ENCODE measurements at places on chromosomes 1 and 21.

- DNase-seq = no peak
Observed at GRCh38 chr21:14567331-14568279, 21.5 kb upstream of the SAMSN1 start.

DNA sequence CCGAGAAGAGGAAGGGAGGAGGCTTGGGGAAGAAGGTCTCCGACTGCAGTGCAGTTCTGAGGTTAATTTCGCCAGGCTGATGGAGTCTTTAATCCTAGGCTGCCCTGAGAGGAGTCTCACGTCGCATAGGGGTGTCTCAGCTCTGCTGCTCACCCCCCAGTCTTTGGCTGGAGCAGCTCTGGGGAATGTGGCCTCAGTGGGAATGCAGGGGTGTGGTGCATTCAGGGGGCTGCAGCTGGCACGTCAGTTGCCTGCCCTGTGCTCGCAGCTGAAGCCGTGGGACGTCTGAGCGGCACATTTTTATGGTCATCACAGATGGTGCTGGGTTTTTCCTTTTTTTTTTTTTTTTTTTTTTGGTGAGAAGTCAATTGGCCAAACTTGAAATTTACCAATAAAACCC lies 38.2 kb downstream of the ACTN2 start:
- no peak for DNase-seq

DNA sequence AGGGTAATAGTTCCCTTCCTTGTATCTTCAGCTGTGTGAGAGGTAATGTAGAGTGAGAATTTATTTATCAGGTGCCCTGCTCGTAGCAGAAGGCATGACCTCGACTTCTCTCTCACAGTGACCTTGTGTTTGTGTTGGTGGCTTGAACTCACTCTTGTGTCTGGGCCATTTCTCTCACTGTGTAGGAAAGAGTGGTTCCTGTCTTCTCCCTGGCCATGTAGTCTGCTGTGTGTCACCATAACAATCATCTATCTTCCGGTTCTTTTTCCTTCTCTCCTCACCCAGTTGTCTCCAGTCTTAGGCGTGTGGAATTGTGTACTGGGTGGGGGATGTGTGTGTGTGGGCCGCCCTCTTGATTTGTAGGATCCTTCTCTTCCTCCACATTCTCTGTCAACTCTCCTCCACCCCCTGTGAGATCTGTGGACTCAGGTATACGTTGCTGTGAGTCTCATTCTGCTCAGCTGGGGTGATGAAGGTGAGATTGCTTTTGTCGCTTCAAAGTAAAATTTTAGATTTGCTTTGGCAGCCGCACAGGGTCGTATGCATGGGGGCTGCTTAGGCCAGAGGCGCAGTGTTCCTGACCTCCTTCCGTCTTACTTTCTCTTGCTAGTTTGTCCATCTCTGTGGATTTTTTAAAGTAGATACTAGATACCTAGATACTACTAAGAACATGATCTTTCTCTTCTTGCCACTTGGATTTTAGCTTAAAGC lies 31.6 kb downstream of the MAPKAPK2 start:
- DNase-seq = no peak

DNA sequence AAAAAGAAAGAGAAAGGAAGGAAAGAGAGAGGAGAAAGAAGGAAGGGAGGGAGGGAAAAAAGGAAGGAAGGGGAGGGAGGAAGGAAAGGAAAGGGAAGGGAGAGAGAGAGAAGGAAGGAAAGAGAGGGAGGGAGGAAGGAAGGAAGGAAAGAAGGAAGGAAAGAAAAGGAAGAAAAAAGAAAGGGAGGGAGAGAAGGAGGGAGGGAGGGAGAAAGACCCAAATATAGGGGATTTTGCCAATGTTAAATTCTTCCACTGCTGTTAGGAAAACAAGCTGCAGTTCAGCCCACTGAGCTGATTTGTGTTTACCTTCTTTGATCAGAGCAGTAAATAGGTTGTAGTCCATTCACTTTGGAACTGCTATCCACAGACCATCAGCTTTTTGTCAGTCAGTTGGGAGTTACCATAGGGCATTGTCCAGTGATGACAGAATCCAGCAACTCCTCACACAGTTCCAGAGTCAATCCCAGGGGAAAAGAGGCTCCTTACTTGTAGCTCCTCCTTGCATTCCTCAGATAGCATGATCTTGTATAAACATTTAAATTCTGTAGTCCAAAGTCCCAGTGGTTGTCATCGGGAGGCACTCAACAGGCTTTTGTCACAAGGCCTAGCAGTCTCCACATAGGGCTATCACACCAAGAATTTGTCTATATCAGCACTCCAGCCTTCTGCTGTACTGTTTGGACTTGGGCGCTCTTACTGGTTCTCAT lies 13.5 kb upstream of the PPP1R8 start:
- DNase-seq = no peak

- no peak for DNase-seq
Observed at GRCh38 chr1:18633422-18634155, 2.9 kb downstream of the PAX7 start.

DNA sequence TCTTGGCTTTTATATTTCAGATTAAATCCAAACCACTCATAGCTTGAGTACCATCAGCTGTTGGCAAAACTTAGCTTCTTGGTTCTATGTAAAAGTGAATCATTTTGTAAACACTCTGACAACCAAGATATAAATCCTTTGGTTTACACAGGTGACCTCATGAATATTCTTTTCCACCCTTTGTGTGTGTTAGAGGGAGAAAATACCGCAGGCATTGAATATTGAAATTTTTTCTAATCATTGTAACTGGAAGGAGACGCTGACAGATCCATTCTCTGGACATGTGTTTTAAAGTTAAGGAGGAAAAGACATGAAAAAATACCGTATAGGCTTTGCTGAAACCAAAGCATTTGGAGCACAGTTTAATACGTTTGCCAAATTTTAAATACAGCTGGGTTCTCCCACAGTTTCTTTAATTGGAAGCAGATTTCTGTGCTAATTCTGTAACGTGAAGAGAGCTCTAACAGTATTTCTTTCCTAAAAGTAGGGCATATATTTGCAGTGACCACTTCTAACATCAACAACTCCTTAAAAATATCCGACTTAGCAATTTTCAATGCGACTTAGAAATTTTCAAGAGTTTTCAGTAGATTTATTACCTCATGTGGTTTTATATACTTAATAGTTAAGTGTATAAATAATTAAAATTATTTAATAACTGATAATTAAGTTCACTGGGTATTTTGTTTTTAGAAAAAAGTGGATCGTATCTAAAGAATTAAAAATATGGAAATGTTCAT lies 388.2 kb downstream of the USP25 start:
- peak; percentile 60 for DNase-seq

- DNase-seq = no peak
Observed at GRCh38 chr1:116786049-116786448, 31.8 kb downstream of the CD2 start.

GRCh38 chr21:37088186-37088735 lies 15.2 kb downstream of the TTC3 start:
- DNase-seq = no peak

DNA sequence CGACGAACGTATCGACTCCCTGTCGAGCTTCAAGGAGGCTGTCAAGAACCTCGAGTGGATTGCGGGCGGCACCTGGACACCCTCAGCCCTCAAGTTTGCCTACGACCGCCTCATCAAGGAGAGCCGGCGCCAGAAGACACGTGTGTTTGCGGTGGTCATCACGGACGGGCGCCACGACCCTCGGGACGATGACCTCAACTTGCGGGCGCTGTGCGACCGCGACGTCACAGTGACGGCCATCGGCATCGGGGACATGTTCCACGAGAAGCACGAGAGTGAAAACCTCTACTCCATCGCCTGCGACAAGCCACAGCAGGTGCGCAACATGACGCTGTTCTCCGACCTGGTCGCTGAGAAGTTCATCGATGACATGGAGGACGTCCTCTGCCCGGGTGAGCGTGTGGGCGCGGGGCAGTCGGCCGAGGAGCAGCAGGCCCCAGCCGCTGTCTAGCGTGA lies 28.0 kb downstream of the COL6A2 start:
- DNase-seq = no peak

DNA sequence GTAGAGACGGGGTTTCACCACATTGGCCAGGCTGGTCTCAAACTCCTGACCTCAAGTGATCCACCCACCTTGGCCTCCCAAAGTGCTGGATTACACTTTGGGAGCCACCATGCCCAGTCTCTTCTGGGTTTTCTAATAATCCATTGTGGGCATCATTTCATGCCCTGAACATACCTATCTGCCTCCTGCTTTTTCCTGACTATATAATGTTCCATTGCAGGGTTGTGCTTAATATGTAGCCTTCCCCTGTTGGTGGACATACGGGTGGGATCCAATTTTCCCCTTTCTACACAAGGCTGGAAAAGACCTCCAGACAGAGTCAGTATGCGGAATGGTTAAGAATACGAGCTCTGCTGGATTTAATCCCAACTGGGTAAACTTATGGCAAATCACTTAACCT lies 3.5 kb upstream of the ZNF683 start:
- DNase-seq = no peak
